Hematopoietic multipotent progenitor cell treated with erythropoietin and hydrocortisone succinate and interleukin-3 and kit ligand, for 17 days (in vitro differentiated cells): ENCODE measurements at places on chromosomes 2 and 18.

- DNase-seq: no peak
Observed at GRCh38 chr2:197256021-197256420, 54.6 kb downstream of the ANKRD44 start.

DNA sequence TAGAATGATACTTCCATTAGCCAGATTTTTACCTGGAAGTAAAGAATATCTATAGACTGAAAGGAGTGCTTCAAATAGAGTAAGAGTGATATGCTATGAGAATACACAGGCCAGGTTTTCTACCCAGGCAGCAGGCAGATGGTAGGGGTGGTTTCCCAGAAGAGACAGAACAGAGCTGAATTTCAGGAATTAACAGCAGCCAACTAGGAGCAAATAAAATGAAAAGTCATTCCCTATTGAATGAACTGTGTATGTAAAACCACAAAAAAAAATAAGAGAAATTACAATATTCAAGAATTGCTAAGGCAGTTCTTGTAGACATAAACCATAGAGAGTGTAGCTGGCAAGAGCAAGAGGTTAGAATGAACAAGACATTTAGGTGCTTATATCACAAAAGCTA is 336.8 kb downstream of the KCNJ3 start:
- DNase-seq: no peak

- DNase-seq: no peak
Observed at GRCh38 chr2:203583701-203584100, 48.6 kb upstream of the RAPH1 start.

GRCh38 chr2:160736148-160737028 is 242.8 kb upstream of the RBMS1 start:
- no peak for DNase-seq

DNA sequence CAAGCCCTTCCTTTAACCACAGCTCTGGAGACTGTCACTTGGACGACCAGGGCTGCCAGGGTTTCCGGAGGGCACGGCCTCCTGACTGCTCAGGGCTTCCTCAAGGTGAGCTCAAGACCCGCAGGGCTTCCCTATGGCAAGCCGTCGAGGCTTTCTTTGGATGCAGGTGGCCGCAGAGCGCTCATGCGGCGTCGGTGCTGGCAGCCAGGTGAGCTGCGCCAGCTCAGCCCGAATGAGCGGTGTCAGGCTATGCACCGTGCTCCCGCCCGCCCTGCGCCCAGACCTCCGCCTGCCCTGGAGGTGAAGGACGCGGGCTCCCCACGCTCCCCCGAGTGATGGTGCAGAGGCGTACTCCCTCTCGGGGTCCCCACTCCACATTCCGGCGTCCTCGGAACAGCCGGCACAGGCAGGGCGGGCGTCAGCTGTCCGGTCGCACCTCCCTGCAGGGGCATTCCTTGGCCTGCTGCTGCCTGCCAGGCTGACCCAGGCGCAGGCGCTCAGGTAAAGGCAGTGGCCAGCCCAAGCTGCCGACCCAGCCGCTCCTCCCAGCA is 20.8 kb upstream of the TUBB6 start:
- no peak for DNase-seq

- no peak for DNase-seq
Observed at GRCh38 chr2:49973436-49973835, 819.1 kb upstream of the FSHR start.

GRCh38 chr2:53724536-53724935 is 43.1 kb upstream of the CHAC2 start:
- DNase-seq: no peak
